Fibroblast of mammary gland (primary cell): ENCODE measurements at places on chromosomes 4 and X.

- DNase-seq, result no peak
Measured at GRCh38 chr4:118983293-118983692, 94.6 kb downstream of the SYNPO2 start.

- no peak for DNase-seq
Measured at GRCh38 chr4:25672756-25673155, 17.1 kb downstream of the SLC34A2 start.

GRCh38 chr4:26425953-26426352 is 64.3 kb downstream of the CCKAR start:
- DNase-seq, result no peak

GRCh38 chr4:98706200-98706813 is 47.9 kb upstream of the TSPAN5 start:
- no peak for DNase-seq

DNA sequence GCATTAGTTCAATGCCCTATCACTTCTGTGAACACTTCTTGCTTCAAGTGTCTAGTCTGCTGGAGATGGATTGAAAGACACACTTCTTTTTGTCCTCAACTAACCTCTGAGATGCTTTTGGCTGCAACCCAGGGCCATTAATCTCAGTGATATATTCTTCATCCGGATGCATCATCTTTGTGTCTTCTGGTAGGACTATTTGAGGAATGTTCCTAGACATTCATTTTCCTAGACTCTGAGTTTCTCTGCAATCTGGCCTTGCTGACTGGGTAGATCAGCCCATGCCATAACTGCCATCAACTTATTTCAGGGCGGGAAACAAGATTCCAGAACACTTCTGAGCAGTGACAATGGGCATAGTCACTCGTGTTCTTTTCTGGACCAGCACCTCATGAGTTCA is 329.4 kb downstream of the PDGFC start:
- peak; percentile 23 for DNase-seq

DNA sequence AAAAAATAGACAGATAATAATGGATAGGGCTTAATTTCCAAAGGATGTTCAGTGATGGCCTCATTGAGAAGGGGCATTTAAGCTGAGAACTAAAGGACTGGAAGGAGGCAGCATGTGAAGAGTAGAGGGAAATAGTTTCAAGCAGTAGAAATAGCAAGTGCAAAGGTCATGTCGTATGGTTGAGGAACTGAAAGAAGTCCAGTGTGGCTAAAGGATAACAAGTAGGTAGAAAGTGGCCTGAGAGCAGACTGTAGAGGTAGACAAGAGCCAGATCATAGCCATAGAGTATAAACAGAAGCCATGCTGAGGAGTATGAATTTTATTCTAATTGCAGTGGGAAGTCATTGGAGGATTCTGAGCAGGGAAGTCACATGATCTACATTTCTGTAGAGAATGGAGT is 72.3 kb downstream of the GRIA3 start:
- no peak for DNase-seq
